ENCODE measurements at places on chromosomes 7 and 10.

- DNase-seq = no peak
These were observed 11.4 kb downstream of the CDK6 start for GRCh38 chr7:92824901-92825480.

GRCh38 chr7:76047305-76047810 is 442 bp downstream of the STYXL1 start:
- no peak for DNase-seq

DNA sequence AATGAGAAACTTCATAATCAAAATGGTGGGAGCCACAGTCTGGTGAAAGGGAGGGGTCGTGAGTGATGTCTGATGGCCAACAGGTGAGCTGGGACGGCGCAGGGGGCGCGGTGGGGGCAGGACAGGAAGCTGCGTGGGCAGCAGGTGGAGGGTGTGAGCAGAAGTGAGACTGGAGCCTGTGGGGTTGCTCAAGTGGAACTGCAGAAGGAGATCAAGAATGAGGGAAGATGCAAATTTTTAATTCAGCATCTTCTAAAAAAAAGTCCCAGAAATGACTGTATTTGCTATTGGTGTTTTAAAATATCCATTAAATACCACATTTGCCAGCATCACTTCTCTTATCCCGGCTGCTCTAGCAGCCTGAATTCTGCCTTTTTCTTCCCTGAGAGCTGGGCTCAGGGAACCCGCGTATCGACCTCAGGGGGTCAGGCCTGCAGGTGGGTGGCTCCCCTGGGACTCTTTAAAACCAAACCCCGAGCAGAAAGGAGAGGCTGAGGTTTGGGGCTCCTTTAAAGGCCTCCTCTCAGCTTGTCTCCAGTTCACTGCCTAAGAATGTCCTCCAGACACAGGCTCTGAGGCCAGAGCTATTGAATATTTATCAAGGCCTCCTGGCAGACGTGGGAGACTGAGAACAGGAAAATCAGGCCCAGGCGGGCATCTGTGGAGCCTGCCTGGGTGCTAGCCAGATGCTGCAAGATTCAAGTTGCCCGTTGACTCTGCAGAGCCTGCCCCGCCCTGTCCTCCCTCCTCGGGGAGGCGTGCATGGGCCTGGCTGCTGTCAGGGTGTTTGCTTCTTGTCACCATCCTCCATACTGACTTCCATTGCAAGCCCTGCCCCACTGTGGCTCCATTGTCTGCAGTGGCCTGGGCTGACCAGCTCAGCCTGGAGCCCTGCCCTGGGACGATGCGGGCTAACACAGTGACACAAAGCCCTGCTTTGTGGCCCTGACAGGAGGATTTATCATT is 53.9 kb downstream of the SYPL1 start:
- DNase-seq = no peak

GRCh38 chr7:150379441-150380379 is 580 bp downstream of the ZNF775 start:
- DNase-seq = no peak

- no peak for DNase-seq
These were observed 59.7 kb upstream of the NEBL start for GRCh38 chr10:20956843-20957242.
